ENCODE measurements at places on chromosomes 11 and 22.
A peak's percentile ranks its signal among the peaks of the same experiment; 100 is the strongest.

DNA sequence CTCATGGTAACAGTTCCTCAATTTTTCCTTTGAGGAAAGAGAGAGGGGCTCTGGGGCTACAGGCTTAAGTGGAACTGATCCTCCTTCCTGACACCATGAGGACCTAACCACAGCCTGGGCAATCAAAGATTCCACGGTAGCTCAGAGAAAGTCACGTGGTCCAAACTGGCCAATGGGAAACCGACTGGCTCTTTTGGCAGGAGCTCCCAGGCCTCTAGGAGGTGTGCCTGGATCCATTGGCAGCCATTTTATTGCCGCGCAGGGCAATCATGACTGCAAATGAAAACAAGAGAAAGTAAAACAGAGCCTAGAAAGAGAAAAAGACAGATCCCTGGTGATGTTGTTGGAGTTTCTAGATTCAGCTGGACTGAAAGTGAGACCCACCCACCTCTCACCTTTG, 27.3 kb upstream of the ASPHD2 start:
- no peak for DNase-seq

DNA sequence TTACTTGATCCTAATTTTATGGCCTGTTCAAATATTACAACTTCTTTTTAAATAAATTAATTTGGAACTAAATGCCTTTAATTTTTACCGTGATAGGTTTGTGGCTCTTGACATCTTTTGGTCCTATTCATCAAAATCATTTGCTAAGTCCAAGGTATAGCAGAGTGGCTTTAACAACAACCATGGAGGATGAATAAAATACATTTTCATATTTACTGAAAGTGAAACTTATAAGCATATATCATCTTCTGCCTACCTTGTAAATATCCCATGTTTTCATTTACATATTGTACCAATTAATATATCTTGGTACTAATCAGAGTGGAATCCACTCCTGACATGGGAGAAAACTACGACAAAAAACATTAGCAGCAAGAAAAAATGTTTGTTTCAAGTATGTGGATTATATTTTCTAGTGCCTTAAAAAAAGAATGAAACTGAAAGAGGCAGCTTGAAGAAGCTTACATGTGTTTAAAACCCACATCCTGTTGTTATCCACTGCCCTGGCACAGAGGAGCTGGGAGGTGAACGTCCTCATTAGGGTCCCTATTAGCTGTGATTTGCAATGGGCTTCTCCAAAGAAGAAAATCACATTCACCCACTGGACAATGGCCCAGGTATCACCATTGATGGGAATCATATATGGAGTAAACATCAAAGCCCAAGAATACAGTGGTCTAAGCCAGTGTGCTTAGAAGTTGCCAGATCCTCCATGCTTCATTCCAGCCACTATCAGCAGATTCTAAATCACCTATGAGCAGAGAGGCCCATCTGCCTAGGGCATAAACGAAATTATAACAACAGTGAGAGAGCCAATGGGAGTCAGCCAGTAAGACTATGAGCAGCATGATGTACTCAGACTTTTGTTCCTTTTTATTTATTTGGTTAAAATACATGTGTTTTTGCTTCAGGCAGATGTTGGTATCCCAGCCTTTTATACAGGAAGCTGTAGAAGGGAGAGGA, 84.7 kb downstream of the MAML2 start:
- DNase-seq = peak; percentile 55

- peak; percentile 89 for DNase-seq
Observed at GRCh38 chr11:124673333-124674167, at the start of the genes SIAE and SPA17. TSS of gene SIAE (minus strand) at chr11:124673739. CDS start at chr11:124673708, 31 bp downstream. TSS of gene SPA17 (plus strand) at chr11:124673904. CDS start at chr11:124675265, 1,361 bp downstream.

- DNase-seq = no peak
Observed at GRCh38 chr11:111585371-111585770, 16.9 kb upstream of the SIK2 start.

- no peak for DNase-seq
Observed at GRCh38 chr11:32105871-32106560, 15.1 kb downstream of the RCN1 start.

DNA sequence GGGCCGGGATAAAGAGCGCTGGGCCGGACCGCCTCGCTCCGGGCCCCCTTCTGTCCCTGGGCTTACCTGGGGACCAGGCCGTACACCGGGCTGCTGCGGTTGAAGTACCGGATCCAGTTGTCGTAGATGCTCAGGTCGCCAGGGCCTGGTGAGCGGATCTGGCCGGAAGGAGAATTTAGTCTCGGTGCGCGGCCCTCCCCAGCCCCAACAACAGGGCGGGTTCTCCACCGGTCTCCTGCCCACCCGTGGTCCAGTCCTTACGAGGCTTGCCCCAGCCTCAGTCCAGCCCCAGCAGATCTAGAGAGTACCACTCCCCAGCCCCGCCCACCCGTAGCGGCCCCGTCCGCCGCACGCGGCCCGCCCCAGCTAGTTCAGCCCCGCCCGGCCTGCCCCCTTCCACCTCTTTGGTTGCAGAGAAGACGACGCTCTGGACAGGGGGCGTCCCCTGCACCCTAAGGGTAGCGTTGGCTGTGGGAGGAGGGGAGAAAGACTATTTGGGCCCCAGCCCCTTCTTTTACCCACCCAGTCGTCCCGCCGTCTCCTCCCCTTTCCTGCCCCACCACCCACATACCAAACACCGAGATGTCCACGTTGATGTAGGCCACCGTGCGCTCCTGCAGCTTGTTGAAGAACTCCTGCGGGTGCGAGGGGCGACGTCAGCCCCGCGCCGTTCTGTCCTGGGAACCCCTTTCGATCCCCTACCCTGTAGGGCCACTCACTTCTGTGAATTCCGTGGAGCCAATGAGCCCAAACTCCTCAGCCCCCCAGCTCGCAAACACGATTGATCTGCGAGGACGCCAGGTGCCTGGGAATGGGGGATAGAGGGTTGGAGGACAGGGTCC, 6.8 kb downstream of the SAC3D1 start:
- DNase-seq = peak; percentile 8

DNA sequence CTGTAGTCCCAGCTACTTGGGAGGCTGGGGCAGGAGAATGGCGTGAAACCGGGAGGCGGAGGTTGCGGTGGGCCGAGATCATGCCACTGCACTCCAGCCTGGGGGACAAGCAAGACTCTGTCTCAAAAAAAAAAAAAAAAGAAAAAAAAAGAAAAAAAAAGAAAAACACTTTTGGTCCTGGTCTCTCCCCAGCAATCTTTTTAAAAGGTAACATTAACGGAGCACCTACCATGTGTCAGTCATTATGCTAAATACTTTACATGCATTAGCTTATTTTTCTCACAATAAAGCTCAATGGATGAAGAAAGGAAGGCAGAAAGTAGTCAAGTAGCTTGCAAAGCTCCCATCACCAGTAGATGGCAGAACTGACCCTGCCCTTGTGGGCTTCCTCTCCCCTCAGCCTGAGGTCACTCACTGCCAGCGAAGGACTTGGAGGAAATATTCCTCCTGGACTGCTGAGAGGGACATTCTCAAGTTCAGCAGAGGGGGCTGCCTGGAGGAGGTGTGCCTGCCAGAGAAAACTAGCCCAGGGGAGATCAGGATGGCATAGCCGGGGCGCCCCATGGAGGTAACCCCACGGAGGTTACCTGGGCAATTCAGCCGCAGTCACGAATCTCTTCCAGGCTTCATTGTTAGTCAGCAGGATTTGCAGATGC, 15.5 kb downstream of the APOL3 start:
- peak; percentile 49 for DNase-seq

GRCh38 chr11:55967914-55968313, 1.8 kb downstream of the OR10AG1 start:
- no peak for DNase-seq

DNA sequence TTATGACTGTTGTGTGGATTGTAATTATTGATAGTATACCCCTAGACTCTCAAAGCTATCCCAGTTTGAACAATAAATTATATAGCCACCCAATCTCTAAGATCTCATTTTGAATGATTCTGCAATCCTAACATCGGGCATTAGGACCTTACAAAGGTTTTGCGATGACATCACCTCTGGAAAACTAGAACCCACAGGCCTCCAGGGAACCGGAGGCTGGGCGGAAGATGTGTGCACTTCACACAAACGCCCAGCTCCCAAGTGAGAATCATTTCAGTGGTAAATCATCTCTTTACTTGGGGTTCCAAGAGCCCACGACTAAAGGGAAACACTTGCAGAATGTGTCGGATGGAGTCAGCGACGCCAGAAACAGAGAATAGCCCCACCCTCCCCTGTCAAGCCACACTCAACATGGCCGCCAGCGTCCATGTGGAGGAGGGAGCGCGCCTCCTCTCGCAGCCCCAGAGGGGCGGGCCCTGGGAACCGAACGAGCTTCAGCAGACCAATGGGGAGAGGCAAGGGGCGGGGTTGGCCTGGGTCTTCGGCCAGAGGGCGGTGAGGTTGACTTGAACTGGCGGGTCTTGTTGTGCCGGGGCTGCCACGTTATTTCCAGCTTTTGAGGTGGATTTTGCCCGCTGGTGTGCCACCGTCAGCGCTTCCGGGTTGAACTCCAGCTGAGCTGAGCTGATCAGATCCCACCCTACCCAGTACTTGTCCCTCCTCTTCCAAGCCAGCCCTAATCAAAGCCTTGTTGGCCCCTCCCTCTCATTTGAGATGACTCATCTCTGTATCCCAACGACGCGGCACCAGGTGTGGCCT, 8.4 kb upstream of the MRPL48 start:
- DNase-seq = peak; percentile 97

DNA sequence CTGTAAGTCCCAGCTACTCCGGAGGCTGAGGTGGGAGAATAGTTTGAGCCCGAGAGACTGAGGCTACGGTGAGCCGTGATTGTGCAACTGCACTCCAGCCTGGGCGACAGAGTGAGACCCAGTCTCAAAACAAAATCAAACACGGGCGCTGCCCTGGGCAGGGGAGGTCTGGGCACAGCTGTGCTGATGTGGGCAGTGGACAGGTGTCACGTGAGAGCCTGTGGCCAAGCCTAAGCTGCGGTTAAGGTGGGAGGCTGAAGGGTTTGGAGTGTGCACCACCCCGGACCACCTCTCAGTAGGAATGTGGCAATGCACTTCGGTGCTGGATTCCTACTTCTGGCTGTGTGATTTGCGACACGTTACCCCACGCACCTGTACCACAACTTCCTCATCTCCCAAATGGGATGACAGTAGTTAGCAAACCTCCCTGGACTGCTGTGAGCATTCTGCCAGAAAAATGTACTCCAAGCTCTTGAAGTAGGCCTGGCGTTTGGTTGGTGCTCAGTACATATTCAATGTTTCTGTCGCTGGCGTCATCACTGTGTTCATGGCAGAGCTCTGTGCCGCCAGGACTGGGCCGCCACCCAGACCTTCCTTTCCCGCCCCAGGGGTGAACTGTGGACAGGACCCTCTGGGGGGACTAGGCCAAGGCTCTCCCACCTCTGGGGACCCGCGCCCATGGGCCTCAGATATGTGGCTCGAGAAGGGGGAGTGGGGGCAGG, 807 bp upstream of the ZNF74 start:
- DNase-seq = no peak

GRCh38 chr11:1934335-1935155, 12.6 kb upstream of the MRPL23 start:
- no peak for DNase-seq

Data from CD4-positive, alpha-beta T cell treated with Interferon gamma for 1 hour (primary cell).